CD4-positive, alpha-beta memory T cell (primary cell): ENCODE measurements at places on chromosomes 1 and 21.

- H3K36me3 ChIP-seq: no peaks in the 10 kb centered on the region
- H3K27me3 ChIP-seq: no peaks in the 10 kb centered on the region
- H3K4me1 ChIP-seq: no peaks in the 10 kb centered on the region
Observed at GRCh38 chr1:214506972-214507431, 44.4 kb downstream of the PTPN14 start.

GRCh38 chr21:42174173-42174572 is 44.8 kb upstream of the ABCG1 start:
- DNase-seq: no peak
- H3K4me3 ChIP-seq: no peak overlapping the region
- H3K4me1 ChIP-seq: no peaks in the 10 kb centered on the region
- no peaks in the 10 kb centered on the region for H3K27me3 ChIP-seq

- H3K27ac ChIP-seq: no peak overlapping the region
- H3K27me3 ChIP-seq: no peaks in the 10 kb centered on the region
- no peaks in the 10 kb centered on the region for H3K4me1 ChIP-seq
- DNase-seq: no peak
- peaks cover 64% of the 10 kb centered on the region for H3K36me3 ChIP-seq
- H3K4me3 ChIP-seq: no peak overlapping the region
Observed at GRCh38 chr1:113118266-113118665, 45.3 kb downstream of the LRIG2 start.

DNA sequence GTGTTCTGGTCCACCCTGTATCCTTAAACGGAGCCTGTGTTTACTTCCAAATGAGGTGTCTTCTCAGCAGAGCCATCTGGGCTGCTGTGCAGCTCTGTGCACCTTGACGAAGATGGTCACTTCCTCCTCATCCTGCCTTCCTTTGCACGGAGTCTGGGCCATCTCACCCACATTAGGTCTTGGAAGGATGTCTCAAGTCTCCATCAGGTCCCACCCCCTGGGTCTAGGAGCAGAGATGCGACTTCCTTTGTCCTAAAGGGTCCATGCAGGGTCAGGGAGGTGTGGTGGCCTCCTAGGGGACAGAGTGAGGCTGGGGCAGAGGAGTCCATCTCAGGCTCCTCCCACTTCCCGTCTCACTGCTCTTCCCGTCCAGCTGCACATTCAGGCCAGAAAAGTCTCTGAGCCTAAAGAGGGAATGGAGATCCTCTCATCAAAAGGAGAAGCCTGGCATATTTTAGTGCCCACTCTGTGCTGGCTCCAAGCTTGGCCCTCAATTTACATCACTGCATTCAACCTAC is 209.2 kb downstream of the MATN1 start:
- no peak overlapping the region for H3K4me3 ChIP-seq
- no peak overlapping the region for H3K27ac ChIP-seq
- no peaks in the 10 kb centered on the region for H3K36me3 ChIP-seq
- no peaks in the 10 kb centered on the region for H3K4me1 ChIP-seq

DNA sequence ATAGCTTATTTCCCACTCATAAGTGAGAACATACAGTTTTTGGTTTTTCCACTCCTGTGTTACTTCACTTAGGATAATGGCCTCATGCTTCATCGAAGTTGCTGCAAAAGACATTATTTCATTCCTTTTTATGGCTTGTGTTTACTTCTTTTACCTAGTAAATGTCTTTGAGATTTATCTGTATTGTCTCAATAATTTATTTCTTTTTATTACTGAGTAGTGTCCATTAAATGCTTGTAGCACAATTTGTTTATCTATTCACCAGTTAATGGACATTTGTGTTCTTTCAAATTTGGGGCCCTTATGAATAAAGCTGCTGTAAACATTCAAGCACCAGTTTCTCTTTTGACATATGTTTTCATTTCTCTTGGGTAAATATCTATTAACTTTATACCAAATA is 86.0 kb downstream of the UCHL5 start:
- H3K4me3 ChIP-seq: no peak overlapping the region

- H3K4me3 ChIP-seq: no peak overlapping the region
- no peaks in the 10 kb centered on the region for H3K27me3 ChIP-seq
- no peak overlapping the region for H3K27ac ChIP-seq
Observed at GRCh38 chr21:43735236-43736091, 16.5 kb downstream of the PDXK start.

- no peak for DNase-seq
- no peak overlapping the region for H3K4me3 ChIP-seq
- no peaks in the 10 kb centered on the region for H3K4me1 ChIP-seq
- no peaks in the 10 kb centered on the region for H3K27me3 ChIP-seq
- H3K27ac ChIP-seq: no peak overlapping the region
- no peaks in the 10 kb centered on the region for H3K36me3 ChIP-seq
Observed at GRCh38 chr1:196324345-196324744, 283.9 kb downstream of the KCNT2 start.

- H3K36me3 ChIP-seq: peaks cover under 1% of the 10 kb centered on the region
- no peak overlapping the region for H3K4me3 ChIP-seq
- H3K4me1 ChIP-seq: no peaks in the 10 kb centered on the region
Observed at GRCh38 chr1:193221651-193222050, 35.2 kb upstream of the B3GALT2 start.

- no peaks in the 10 kb centered on the region for H3K4me1 ChIP-seq
- no peak overlapping the region for H3K4me3 ChIP-seq
- no peaks in the 10 kb centered on the region for H3K36me3 ChIP-seq
Observed at GRCh38 chr1:177340601-177341067, 169.9 kb downstream of the BRINP2 start.
